Adrenal gland (tissue), 19 donors: ENCODE measurements at places on chromosomes 12 and 14. TPM values are rescaled to one million over a fixed set of nuclear protein-coding genes. Genes with fewer than 3 reads are reported as not detected.

GRIN2B gene
- total RNA-seq = 0.14 TPM

GRCh38 chr14:44846232-44846824 lies 115.4 kb downstream of the KLHL28 start:
- H3K4me3 ChIP-seq = no peak overlapping the region
- H3K4me1 ChIP-seq = no peaks in the 10 kb centered on the region
- H3K27ac ChIP-seq = no peak overlapping the region

DNA sequence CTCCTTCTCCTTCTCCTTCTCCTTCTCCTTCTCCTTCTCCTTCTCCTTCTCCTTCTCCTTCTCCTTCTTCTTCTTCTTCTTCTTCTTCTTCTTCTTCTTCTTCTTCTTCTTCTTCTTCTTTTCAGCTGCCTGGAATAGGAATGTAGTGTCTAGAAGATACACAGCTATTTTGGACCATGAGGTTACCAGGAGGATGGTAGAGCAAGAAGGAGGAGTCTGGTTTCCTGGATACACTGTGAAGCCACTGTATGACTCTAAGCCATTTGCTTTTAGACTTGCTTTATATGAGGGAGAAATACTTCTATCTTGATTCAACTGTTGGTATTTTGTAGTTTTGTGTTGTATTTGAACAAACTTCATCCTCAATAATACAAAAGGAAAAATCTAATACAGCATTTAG lies 3.0 kb upstream of the MYBPC1 start:
- H3K36me3 ChIP-seq = no peaks in the 10 kb centered on the region
- no peaks in the 10 kb centered on the region for H3K27me3 ChIP-seq
- no peak for DNase-seq
- H3K4me1 ChIP-seq = no peaks in the 10 kb centered on the region

CARMIL3 gene
- 0.74 TPM for total RNA-seq

- H3K4me1 ChIP-seq = peaks cover 28% of the 10 kb centered on the region
- no peaks in the 10 kb centered on the region for H3K27me3 ChIP-seq
- no peaks in the 10 kb centered on the region for H3K36me3 ChIP-seq
- no peak overlapping the region for H3K4me3 ChIP-seq
Observed at GRCh38 chr12:46455648-46456352, 83.2 kb upstream of the SLC38A2 start.

DNA sequence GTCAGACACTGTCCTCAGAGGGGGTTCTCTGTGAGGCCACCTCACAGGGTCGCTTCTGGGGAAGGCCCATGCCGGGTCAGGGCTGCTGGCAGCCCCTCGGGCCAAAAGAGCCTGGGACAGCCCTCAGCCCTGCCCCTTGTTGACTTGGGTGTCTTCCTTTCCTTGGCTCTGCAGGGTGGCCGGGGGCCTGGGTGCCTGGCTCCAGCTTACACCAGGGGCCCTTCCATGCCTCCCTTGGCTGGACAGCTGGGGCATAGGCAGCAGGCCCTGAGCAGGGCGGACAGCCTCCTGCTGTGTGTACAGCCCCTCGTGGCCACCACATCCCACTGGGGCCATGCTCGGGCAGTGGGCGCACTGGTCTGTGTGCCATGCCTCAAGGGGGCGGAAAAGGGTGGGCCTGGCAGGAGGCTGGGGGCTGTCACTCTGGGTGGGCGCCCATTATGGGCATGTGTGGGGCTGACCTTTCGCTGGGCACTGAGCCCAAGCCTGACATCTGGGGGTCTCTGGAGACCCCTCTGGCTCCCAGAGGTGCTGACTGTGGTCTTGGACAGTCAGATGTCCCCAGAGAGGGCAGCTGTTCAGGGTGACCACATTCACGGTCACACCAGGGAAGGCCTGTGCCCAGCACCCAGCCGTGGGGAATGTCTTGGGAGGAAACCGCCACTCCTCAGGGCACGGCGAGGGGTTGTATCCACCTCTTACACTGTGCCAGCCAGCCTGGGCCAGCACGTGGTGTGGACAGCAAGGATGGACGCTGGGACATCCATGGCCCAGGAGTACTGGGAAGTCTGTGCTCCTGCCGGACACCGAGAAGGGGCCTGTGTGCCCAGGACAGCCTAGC lies 313.3 kb downstream of the TMEM121 start:
- DNase-seq = no peak
- no peaks in the 10 kb centered on the region for H3K36me3 ChIP-seq
- H3K27me3 ChIP-seq = no peaks in the 10 kb centered on the region
- H3K4me1 ChIP-seq = no peaks in the 10 kb centered on the region
- H3K4me3 ChIP-seq = no peak overlapping the region

DNA sequence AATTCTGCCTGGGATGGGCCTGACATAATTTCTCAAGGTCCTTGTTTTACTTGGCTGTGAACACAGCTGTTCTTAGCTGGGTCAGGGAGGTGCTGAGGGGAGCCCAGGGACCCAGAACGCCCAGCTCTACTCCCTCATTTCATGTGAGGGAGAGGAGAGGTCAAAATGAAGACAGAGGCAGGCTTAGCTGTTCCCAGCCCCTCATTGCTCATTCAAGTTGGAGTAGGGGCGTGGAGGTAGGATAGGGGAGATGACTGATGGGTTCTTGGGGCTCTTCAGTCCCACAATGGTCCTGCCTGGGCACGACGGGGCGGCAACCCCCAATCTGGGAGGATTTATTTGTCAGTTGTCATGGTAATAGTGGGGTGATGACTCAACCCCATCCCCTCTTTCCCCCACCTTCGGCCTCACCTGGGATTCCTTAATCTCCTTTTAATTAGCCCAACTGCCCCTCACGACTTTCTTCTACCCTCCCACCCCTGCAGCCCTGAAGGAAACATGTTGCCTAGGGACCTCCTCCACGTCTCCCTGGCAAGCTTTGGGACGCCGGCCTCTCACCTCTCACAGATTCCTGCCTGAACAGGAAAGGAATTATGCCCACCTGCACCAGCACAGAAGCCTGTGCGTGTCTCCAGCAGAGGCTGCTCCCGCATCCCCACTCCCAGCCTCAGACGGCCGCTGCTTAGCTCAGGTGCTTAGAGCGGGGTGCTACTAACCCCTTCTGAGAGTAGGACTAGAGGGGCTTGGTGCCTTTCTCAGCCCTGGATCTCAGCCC lies 10.2 kb downstream of the SPRYD3 start:
- H3K27me3 ChIP-seq = no peaks in the 10 kb centered on the region
- H3K4me1 ChIP-seq = peaks cover 59% of the 10 kb centered on the region
- H3K4me3 ChIP-seq = no peak overlapping the region
- peaks cover 14% of the 10 kb centered on the region for H3K36me3 ChIP-seq

GRCh38 chr14:95876761-95877538 lies at the start of gene TUNAR:
Gene TUNAR, plus strand, starts transcription at chr14:95876832.
- H3K4me1 ChIP-seq = no peaks in the 10 kb centered on the region
- no peak within 1 kb of the TSS for H3K27ac ChIP-seq
- H3K4me3 ChIP-seq = no peak within 1 kb of the TSS
- no peaks in the 10 kb centered on the region for H3K36me3 ChIP-seq
- no peak for DNase-seq
- peaks cover 26% of the 10 kb centered on the region for H3K27me3 ChIP-seq

DNA sequence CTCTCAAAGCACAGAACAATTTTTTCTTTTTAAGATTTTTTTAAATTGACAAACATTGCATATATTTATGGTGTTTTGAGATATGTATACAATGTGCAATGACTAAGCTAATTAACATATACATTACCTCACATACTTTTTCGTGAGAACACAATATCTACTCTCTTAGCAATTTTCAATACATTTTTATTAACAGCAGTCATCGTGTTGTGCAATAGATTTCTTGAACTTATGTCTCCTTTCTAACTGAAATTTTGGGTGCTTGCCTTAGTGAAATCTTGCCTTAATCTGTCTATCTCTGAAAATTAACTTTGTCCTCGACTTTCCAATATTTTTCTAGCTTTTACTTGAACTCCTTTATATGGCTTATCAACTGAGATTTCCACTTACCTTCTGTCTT lies 6.8 kb downstream of the OR10A7 start:
- no peaks in the 10 kb centered on the region for H3K27me3 ChIP-seq
- H3K36me3 ChIP-seq = no peaks in the 10 kb centered on the region
- no peak overlapping the region for H3K27ac ChIP-seq
- DNase-seq = no peak
- H3K4me3 ChIP-seq = no peak overlapping the region

DNA sequence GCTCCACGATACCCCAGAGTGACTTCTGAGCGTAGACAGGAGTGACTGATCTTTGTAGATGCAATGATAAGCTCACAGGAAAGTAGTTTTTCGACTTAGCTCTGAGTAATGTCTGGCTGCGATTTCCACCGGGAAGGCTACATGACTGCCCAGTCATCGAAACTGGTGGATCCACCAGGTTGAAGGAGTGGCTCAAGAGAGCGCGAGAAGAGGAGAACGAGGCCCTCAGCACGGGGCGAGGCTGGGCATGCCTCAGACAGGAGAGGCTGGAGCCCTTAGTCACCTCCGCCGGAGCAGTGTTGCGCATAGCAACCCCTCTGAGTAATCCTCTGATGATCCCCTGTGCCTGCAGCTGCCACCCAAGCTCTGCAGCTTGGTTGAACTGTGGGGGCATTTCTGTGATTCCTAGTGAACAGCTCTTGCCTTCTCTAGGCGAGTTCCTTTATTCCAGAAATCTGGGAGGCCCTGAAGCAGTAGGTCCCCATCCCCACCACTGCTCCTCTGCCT lies 25.6 kb downstream of the ELK3 start:
- DNase-seq = no peak
- H3K27me3 ChIP-seq = no peaks in the 10 kb centered on the region
- no peaks in the 10 kb centered on the region for H3K36me3 ChIP-seq
- H3K27ac ChIP-seq = no peak overlapping the region

KRT72 gene
- total RNA-seq = 0.14 TPM

KIF21A gene
- 5.9 TPM for total RNA-seq
